Lower leg skin (tissue), 4 donors: ENCODE measurements at places on chromosomes 2 and 18.

DNA sequence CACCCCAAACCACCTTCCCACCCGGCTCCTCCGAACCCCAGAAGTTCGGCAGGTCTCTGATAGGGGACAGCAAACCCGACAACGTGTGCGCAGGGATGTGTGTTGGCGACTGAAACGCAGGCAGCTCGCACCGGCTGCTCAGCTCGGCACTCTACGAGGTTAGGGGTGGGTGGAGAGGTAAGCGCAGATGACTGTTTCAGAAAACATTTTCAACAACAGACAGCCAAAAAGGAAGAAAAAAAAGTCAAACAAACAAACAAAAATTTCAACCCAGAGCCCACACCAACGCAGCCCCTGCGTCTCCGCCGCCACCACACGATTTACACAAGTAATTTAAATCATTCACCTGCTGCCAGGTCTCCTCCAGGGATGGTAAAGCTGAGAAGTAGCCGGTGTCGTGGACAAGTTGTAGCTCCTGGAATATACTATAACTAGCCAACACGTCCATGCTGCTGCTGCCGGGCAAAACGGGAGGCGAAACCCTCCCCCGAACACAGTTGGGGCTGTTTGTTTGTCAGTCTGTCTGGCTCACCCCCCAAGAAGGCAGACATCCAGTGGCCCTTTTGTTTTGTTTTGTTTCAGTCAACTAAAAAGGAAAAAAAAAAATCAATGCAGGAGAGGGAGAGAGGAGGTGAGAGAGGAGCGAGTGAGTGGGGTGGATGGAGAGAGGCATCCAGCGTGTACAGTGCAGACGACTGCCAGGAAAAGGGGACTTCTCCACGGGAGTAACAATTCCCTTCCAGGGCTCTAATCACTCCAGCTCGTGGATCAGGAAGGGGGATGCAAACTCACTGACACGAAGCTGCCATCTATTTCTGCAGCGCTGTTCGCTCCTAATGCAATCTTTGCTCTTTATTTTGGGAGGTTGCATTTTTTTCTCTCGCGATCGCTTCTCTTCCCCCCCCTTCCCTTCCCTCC lies at the start of gene KLF7:
KLF7 (minus strand) TSS at position 828 of the 918 bp plus-strand sequence; CDS start at position 448, 380 bp downstream.
- DNase-seq = peak; percentile 38

GRCh38 chr2:233988581-233988980 lies 61.9 kb upstream of the SPP2 start:
- DNase-seq = no peak

DNA sequence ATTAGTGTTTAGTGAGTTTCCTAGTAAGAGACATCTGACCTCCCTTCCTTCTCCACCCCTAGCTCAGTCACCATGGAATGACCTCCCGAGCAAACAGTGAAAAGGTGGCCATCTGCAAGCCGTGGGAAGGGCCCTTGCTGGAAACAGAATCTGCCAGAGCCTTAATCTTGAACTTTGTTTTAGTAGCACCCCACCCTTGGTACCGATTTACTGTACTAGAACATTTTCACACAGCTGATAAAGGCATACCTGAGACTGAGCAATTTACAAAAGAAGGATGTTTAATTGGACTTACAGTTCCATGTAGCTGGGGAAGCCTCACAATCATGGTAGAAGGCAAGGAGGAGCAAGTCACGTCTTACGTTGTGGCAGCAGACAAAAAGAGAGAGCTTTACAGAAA lies 655.8 kb downstream of the TSN start:
- no peak for DNase-seq

- no peak for DNase-seq
Measured at GRCh38 chr2:221943076-221943810, 355.6 kb downstream of the PAX3 start.

- no peak for DNase-seq
Measured at GRCh38 chr2:15762449-15762848, 170.8 kb downstream of the DDX1 start.
